SJCRH30 (cell line): ENCODE measurements at places on chromosomes 12 and 14. TPM values are rescaled to one million over a fixed set of nuclear protein-coding genes. Genes with fewer than 3 reads are reported as not detected.

- no peaks in the 10 kb centered on the region for H3K27me3 ChIP-seq
- no peak overlapping the region for H3K27ac ChIP-seq
- no peaks in the 10 kb centered on the region for H3K36me3 ChIP-seq
- no peak for DNase-seq
- no peak overlapping the region for H3K4me3 ChIP-seq
These were observed 70.2 kb upstream of the NCOR2 start for GRCh38 chr12:124637581-124637981.

DNA sequence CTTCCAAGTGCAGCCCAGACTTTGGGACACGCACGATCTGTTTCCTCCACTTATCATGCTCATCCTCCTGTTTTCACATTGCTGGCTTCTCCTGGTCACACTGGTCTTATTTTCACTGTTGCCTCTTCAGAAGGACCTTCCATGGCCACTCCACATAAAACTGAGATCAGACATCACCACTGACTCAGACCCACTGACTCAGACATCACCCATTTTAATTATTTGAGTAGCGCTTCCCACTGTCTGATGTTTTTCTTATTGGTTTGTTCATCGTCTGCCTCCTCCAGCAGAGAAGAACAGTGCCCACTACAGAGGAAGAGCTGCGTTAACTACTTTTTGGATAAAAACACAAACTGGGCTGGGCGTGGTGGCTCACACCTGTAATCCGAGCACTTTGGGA is 270.5 kb upstream of the PWP1 start:
- no peaks in the 10 kb centered on the region for H3K4me1 ChIP-seq
- DNase-seq, result no peak
- no peak overlapping the region for H3K27ac ChIP-seq
- no peaks in the 10 kb centered on the region for H3K36me3 ChIP-seq

The BDKRB1 gene
- 2.0 and 2.3 TPM in 2 replicates for total RNA-seq

GRCh38 chr12:25236190-25236589 is 14.5 kb downstream of the KRAS start:
- H3K27me3 ChIP-seq, result no peaks in the 10 kb centered on the region
- H3K4me3 ChIP-seq, result no peak overlapping the region
- no peaks in the 10 kb centered on the region for H3K4me1 ChIP-seq

DNA sequence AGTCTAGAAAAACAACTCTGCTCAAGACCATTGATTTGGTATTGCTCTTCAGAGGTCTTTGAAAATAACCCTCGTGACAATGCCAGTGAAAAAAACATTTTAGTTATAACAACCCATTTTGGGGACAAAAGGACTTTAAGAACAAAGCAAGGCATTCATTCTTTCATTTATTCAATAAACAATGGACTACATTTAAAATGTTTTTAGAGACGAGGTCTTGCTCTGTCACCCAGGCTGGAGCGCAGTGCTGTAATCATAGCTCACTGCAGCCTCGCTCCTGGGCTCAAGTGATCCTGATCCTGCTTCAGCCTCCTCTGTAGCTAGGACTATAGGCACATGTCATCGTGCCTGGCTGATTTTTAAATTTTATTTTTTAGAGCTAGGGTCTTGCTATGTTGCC is 7.7 kb upstream of the KICS2 start:
- no peak overlapping the region for H3K4me3 ChIP-seq
- H3K27me3 ChIP-seq, result no peaks in the 10 kb centered on the region
- no peak for DNase-seq
- no peak overlapping the region for H3K27ac ChIP-seq
- H3K4me1 ChIP-seq, result peaks cover 17% of the 10 kb centered on the region

The CD163L1 gene
- 11.4 and 13.8 TPM in 2 replicates for total RNA-seq

GRCh38 chr12:2453761-2454090 is 341.0 kb upstream of the FKBP4 start:
- no peak overlapping the region for H3K4me3 ChIP-seq
- H3K27me3 ChIP-seq, result peaks cover 32% of the 10 kb centered on the region
- H3K27ac ChIP-seq, result no peak overlapping the region
- DNase-seq, result no peak
- H3K4me1 ChIP-seq, result no peaks in the 10 kb centered on the region

GRCh38 chr12:119114294-119114693 is 64.4 kb upstream of the HSPB8 start:
- no peak for DNase-seq
- no peak overlapping the region for H3K4me3 ChIP-seq
- H3K27me3 ChIP-seq, result no peaks in the 10 kb centered on the region
- H3K36me3 ChIP-seq, result no peaks in the 10 kb centered on the region
- no peaks in the 10 kb centered on the region for H3K4me1 ChIP-seq
- H3K27ac ChIP-seq, result no peak overlapping the region

The ARHGAP9 gene
- 5.7 and 9.3 TPM in 2 replicates for total RNA-seq

The MYO1H gene
- not detected in 2 replicates for total RNA-seq

- H3K36me3 ChIP-seq, result no peaks in the 10 kb centered on the region
- H3K27me3 ChIP-seq, result no peaks in the 10 kb centered on the region
- no peak overlapping the region for H3K27ac ChIP-seq
- peak; percentile 27 for DNase-seq
These were observed 228.1 kb upstream of the AMIGO2 start for GRCh38 chr12:47307680-47308399.

DNA sequence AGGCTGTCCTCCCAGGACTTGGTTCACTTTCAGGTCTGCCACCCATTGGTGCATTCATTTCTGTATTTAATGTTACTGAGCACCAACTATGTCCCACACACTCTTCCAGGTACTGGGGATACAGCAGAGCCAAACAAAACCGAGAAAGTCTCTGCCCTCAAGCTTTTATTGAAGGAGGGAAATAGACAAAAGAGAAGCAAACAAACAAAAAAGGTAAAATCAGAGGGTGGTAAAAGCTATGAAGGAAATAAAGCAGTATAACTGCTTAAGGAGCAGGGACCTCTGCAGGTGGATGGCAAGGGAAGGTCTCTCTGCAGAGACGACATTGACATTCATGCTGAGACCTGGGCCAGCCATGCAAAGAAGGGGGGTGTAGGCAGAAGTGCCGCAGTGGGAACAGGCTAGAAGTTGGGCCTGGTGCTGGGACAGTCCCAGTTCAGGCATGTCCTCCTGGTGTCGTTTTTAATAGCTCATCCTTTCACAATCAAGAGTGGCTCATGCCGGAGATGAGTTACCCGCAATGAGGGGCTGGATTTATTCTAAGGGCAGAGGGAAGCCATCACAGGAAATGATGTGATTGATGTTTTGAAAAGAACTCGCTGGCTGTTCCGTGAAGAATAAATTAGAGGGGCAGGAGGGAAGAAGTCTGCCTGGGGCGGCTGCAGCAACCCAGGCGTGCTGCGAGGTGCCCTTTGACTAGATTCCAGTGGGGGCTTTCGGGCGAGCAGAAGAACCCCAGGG is 72.8 kb downstream of the IRF2BPL start:
- peaks cover 45% of the 10 kb centered on the region for H3K4me1 ChIP-seq
- no peak for DNase-seq
- H3K27ac ChIP-seq, result peak overlapping the region; percentile 96
- peak overlapping the region; percentile 54 for H3K4me3 ChIP-seq

The ACOT6 gene
- total RNA-seq, result not detected in 2 replicates

The CACNA2D4 gene
- 2.7 and 3.6 TPM in 2 replicates for total RNA-seq

DNA sequence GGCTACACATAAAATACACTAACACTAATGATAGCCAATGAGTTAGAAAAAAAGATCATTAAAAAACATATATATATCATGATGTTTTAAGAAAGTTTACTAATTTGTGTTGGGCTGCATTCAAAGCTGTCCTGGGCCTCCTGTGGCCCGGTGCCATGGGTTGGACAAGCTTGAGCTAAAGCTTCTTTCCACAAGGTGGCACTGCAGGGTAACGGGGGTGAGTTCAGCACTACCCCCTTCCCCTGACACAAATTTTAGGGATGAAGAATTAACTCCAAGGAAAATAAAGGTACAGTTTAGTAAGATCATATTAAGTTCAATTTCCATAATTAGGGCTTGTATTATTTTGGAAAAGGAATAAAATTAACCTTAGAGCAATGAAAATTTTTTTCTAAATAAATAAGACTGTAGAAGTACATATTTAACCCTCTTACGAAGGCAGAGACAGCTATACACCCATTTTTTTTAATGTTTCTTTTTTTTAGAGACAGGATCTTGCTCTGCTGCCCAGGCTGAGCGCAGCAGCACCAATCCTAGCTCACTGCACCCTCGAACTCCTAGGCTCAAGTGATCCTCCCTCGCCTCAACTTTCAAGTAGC is 38.9 kb downstream of the PPP1R13B start:
- H3K36me3 ChIP-seq, result no peaks in the 10 kb centered on the region
- H3K27me3 ChIP-seq, result no peaks in the 10 kb centered on the region

The DNAI7 gene
- total RNA-seq, result not detected in 2 replicates

- no peaks in the 10 kb centered on the region for H3K27me3 ChIP-seq
- no peak overlapping the region for H3K27ac ChIP-seq
- no peak for DNase-seq
- H3K4me1 ChIP-seq, result no peaks in the 10 kb centered on the region
These were observed 149.2 kb downstream of the DYRK2 start for GRCh38 chr12:67797753-67798152.

The HCAR2 gene
- not detected in 2 replicates for total RNA-seq

- H3K4me3 ChIP-seq, result no peak overlapping the region
- H3K36me3 ChIP-seq, result no peaks in the 10 kb centered on the region
- peaks cover 33% of the 10 kb centered on the region for H3K4me1 ChIP-seq
- H3K27me3 ChIP-seq, result no peaks in the 10 kb centered on the region
- DNase-seq, result no peak
These were observed 57.3 kb upstream of the ELK3 start for GRCh38 chr12:96136725-96137378.

The KRT82 gene
- total RNA-seq, result not detected in 2 replicates

GRCh38 chr14:94543449-94544124 is 17.7 kb upstream of the SERPINA4 start:
- H3K36me3 ChIP-seq, result no peaks in the 10 kb centered on the region
- no peak for DNase-seq
- H3K27ac ChIP-seq, result no peak overlapping the region
- H3K4me3 ChIP-seq, result no peak overlapping the region
- H3K4me1 ChIP-seq, result no peaks in the 10 kb centered on the region
- peaks cover 3% of the 10 kb centered on the region; the same call in 1 of the 2 replicates for H3K27me3 ChIP-seq

- H3K36me3 ChIP-seq, result peaks cover 27% of the 10 kb centered on the region
- H3K27me3 ChIP-seq, result no peaks in the 10 kb centered on the region
- no peak for DNase-seq
- H3K27ac ChIP-seq, result no peak overlapping the region
- H3K4me1 ChIP-seq, result no peaks in the 10 kb centered on the region
These were observed 7.9 kb downstream of the GABARAPL1 start for GRCh38 chr12:10220398-10221077.

DNA sequence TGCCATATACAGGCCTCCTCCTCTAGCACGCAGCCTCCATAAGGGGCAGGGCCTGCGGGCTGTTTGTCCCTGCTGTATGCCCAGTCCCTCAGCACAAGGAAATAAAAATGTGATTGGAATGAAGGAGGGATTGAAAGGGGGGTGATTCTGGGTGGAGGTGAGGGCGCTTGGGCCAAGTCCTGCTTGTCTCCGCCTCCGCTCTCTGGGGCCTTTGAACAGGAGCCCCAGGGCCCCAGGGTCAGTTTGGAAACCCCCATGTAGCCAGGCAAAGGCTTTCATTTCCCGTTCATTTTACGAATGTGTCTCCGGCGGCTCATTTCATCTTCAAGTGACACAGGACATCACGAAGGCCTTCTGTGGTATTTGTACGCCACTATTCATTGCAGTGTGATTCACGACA is 4.5 kb upstream of the CACNA2D4 start:
- no peak overlapping the region for H3K27ac ChIP-seq
- no peaks in the 10 kb centered on the region for H3K36me3 ChIP-seq
- DNase-seq, result no peak
- peaks cover 23% of the 10 kb centered on the region for H3K4me1 ChIP-seq

The INSM2 gene
- total RNA-seq, result 0.13 and 0.38 TPM in 2 replicates

The GPRC5D gene
- not detected in 2 replicates for total RNA-seq

- peak; percentile 10 for DNase-seq
- no peaks in the 10 kb centered on the region for H3K27me3 ChIP-seq
- H3K27ac ChIP-seq, result no peak overlapping the region
- H3K4me3 ChIP-seq, result no peak overlapping the region
These were observed 78.8 kb downstream of the SPPL3 start for GRCh38 chr12:120825337-120825736.

The RNFT2 gene
- total RNA-seq, result 10.4 and 11.4 TPM in 2 replicates

DNA sequence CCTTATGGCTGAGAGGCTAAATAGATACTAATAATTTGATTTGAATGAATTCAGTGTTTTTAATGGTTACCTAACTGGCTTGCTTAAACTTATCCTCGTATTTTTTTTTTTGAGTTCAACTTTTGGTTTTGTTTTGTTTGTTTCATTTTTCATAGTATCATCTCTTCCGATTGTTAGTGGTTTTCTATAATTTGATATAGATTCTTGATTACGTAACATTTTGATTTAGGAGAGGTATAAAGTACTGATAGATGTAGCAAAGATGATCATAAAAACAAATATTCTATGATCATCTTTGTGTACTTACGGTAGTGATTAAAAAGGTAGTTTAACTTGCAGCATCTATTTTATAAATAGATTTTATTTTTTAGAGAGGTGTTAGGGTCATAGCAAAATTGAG is 93.0 kb downstream of the ALX1 start:
- H3K4me1 ChIP-seq, result peaks cover 15% of the 10 kb centered on the region
- no peaks in the 10 kb centered on the region for H3K36me3 ChIP-seq
- DNase-seq, result no peak
- H3K4me3 ChIP-seq, result no peak overlapping the region

The PPM1H gene
- total RNA-seq, result 4.1 and 4.3 TPM in 2 replicates

The RAPGEF3 gene
- total RNA-seq, result 0.49 and 0.68 TPM in 2 replicates

The ADAM20 gene
- total RNA-seq, result 0.34 and 0.38 TPM in 2 replicates

The PHETA1 gene
- total RNA-seq, result 4.0 and 4.2 TPM in 2 replicates

- H3K36me3 ChIP-seq, result no peaks in the 10 kb centered on the region
- DNase-seq, result no peak
- H3K27me3 ChIP-seq, result no peaks in the 10 kb centered on the region
- H3K4me1 ChIP-seq, result no peaks in the 10 kb centered on the region
- no peak overlapping the region for H3K27ac ChIP-seq
These were observed 150.2 kb upstream of the EEA1 start for GRCh38 chr12:93079271-93079670.

GRCh38 chr12:130473266-130473665 is 135.6 kb downstream of the PIWIL1 start:
- no peaks in the 10 kb centered on the region for H3K36me3 ChIP-seq
- H3K4me3 ChIP-seq, result no peak overlapping the region
- peaks cover 5% of the 10 kb centered on the region; the same call in 1 of the 2 replicates for H3K27me3 ChIP-seq
- no peaks in the 10 kb centered on the region for H3K4me1 ChIP-seq
- H3K27ac ChIP-seq, result no peak overlapping the region
- no peak for DNase-seq

- no peak overlapping the region for H3K4me3 ChIP-seq
- H3K4me1 ChIP-seq, result peaks cover 26% of the 10 kb centered on the region
- 0 out of 2 replicates have a peak overlapping the region, but pooled peaks have one; percentile 3 for H3K27ac ChIP-seq
- H3K36me3 ChIP-seq, result peaks cover 16% of the 10 kb centered on the region
These were observed 1.8 kb upstream of the MEG3 start for GRCh38 chr14:100824091-100824551.

The GLT1D1 gene
- total RNA-seq, result 0.10 TPM in 1 of 2 replicates, not detected in the other

DNA sequence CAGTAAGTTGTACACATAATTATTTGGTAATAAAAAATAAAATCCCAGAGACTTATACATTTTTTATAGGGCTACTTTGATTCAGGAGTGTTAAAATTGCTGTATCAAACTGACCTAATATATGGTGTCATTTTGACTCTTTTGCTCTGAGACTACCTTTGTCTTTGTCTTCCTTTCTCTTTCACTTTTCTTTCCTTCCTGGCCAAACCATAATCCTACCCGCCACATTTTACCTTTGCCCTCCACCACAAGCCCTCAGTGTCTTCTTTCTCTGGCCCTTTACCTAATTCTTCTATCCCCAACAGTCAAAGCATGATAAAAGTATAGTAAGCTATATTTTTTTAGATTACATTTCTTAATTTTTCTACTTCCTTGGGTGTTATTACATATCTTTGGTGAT is 62.0 kb downstream of the CAND1 start:
- H3K4me3 ChIP-seq, result no peak overlapping the region
- no peaks in the 10 kb centered on the region for H3K36me3 ChIP-seq
- H3K27ac ChIP-seq, result no peak overlapping the region
- no peak for DNase-seq
- peaks cover 12% of the 10 kb centered on the region for H3K4me1 ChIP-seq
- H3K27me3 ChIP-seq, result no peaks in the 10 kb centered on the region

The GPR162 gene
- total RNA-seq, result 2.2 and 3.5 TPM in 2 replicates
